ENCODE measurements at places on chromosomes 11 and 22.

DNA sequence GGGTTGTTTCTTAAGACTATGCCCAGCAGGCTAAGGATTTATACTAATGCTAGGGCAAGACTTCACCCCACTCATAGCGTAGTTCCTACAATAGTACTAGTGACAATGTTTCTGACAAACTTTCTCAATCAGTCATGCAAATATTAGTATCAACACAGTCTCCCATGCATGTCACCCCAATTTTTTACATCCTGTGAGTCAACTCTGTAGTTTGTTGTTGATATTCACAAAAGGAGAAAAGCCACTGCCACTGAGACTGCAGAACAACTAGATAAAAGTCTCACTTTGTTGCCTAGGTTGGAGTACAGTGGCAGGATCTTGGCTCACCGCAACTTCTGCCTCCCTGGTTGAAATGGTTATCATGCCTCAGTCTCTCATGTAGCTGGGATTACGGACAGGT is 155.2 kb downstream of the RBFOX2 start:
- DNase-seq: no peak

GRCh38 chr22:31150615-31151014 is 9.4 kb upstream of the RNF185 start:
- DNase-seq: no peak

GRCh38 chr22:27734066-27734465 is 67.5 kb downstream of the MN1 start:
- no peak for DNase-seq

DNA sequence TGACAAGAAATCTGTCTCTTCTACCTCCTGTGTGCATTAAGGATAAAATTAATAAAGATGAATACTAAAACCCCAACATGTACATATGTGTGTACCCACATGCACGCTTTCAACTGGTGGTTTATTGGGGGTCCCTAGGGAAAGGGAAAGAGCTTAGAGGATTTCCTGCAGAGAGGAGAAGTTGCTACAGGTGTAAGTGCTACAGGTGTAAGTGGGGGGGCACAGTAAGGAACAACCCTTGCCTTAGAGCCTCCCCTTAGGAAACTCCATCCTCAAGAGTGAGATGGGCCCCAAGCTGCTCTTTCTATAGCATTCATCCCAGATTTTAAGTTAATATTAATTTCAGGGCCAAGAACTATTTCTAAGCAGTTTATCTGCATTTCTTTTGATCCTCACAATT is 11.9 kb upstream of the ABCC8 start:
- no peak for DNase-seq

- DNase-seq: peak; percentile 42
Measured at GRCh38 chr11:83583757-83584366, 297.7 kb upstream of the CCDC90B start.

GRCh38 chr11:110123003-110123402 is 29.8 kb downstream of the ZC3H12C start:
- peak; percentile 38 for DNase-seq

DNA sequence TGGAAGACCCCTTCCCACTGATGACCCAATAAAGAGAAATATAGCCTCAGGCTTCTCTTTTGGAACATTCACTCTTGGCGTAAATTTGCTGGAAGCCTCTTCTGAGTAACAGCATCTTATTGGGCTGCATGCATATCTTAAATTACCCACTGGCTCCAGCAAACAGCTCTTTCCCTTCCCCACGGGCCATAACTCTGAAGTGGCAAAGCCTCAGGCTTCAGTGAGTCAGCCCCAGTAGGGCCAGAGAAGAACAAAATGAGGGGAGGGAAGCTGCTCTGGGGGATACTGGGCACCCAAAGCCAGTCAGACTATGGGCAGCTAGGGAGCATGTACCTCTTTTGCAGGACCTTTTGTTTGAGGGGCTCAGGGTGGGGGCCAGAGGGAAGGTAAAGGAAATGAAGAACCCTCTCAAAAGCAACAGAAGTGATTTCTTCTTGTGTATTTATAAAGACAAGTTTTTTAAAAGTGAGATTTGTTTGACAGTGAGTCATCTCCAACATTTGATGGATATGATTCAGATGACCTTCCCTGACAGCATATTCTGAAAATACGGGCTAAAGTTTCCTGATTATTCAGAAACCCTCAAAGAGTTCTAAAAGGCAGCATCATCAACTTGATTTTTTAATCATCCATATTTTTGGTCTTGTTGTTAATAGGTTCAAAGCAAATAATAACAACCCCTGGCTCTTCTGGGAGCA is 203.4 kb downstream of the KIF18A start:
- peak; percentile 34 for DNase-seq

DNA sequence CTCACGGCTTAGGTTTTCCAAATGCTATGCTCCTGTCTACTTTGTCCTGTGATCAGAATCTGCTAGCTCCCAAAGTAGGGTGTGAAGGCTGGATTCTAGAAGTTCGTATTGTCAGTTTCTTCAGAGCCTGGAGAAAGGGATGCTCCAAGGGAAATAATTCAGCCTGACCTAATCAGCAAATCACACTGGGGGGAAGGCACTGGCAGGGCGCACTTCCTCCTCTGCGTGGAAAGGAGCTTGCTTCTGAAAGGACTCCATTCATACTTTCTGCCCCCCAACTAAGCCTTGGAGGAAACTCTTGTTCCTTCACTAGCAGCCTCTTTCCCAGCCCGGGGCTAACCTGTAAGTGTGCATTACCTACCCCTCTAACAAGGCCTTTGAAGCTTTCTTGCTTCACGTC is 165.9 kb downstream of the NAV2 start:
- no peak for DNase-seq

DNA sequence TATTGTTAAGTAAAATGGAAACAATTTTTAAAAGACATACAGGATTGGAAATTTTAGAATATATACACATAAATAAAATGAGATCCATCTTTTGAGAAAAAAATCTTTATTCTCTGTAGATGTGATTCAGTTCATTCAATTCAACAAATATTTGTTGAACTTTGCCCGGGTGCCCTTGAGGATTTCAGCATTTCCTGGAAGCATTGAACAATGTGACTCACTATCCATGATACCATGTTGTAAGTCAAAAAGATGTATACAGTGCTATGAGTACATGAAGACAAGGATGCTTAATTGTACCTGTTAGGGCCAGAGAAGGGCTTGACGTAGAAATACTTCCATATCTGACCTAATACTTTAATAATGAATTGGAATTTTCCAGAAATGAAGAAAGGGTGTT is 353.7 kb downstream of the METTL15 start:
- DNase-seq: no peak

DNA sequence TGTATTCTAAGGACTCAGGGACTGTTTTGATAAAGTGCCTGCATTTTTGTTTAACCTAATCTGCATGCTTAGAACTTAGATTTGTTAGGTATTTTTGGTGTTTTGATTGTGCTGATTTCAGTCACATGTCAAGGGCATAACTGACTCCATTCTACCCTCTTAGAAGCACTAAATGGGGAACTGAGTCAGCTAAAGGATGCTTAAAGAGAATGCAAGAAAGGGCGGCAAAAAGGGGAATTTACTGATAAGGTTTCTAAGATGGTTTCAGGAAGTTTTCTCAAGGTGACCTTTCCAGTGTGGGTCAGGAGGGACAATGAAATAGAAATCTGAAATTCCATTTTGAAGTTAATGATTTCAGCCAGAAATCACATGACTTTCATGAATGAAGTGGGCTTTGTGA is 43.0 kb downstream of the MMP20 start:
- DNase-seq: no peak

- DNase-seq: no peak
Measured at GRCh38 chr11:115695677-115696364, 191.6 kb upstream of the CADM1 start.

GRCh38 chr11:67045314-67045713 is 11.3 kb upstream of the RHOD start:
- DNase-seq: peak; percentile 54

DNA sequence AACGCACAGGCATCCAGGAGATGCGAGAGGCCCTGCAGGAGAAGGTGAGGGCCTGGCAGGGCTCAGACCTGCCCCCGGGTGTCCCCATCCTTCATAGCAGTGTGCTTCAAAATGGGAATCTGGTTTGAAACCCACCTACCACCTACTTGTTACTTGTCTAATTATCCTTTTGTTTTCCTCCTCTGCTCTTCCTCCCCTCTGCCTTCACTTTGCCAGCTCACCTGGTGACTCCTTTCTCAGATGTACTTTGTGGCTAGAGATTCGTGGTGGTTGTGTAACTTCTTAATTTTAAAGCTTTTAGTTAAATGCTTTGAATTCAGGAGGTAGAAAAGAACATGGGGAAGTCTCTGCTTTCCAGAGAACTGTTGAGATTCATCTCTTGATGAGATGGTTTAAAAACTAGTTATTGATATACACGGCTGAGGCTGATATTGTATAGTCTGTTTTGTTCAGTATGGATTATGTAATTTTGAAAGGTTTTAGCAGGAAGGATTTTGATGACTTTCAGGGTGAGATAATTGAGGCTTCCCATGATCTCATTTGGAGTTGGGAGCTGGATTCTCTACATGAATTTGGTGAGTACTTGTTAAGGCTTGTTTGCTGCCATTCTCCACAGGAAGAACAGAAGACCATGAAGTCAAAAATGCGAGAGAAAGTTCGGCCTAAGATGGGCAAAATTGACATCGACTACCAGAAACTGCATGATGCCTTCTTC is 8.0 kb downstream of the SF3B2 start:
- DNase-seq: no peak

DNA sequence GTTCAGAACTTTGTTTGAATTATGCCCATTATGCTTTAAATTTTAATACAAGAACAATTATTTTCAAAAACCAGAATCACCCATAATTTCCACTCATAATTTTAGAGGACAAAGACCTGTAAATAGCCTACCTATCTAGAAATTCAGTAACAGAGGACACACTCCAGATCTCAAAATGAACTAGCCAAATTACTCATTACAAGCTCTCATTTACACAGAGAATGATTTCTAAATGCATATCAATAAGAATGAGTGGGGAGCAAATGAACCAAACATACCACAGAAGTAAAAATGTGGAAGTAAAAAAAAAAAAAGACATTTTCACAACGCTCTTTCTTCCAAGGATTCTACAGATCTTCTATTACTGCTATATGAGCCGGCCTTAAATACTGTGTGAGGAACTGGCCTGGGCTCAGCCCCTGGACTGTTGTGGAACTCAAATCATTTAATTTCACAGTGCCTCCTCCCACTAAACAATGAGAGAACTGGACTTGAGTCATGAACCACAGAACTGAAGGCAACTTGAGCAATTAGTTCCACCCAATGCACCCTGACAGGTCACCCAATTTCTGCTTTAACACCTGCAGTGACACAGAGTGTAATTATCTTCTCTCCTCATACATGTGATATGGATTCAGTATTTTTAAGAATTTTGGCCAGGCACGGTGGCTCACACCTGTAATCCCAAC is 8.0 kb downstream of the MRTFA start:
- peak; percentile 24 for DNase-seq

DNA sequence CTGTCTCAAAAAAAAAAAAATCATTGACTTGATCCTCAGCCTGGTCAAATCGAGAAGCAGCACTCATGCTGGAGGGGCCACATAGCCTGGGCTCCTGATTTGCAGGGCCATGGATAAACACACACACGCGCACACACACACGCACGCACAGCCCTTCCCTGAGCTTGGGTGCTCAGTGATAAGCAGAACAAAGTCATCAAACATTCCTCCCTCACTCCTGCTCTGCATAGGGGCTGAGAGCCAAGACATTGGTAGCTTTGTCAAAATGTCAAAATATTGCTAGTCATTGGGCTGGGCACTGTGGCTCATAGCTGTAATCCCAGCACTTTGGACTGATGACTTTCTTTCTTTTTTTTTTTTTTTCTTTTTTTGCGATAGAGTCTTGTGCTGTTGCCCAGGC is 34.0 kb upstream of the A4GALT start:
- no peak for DNase-seq

DNA sequence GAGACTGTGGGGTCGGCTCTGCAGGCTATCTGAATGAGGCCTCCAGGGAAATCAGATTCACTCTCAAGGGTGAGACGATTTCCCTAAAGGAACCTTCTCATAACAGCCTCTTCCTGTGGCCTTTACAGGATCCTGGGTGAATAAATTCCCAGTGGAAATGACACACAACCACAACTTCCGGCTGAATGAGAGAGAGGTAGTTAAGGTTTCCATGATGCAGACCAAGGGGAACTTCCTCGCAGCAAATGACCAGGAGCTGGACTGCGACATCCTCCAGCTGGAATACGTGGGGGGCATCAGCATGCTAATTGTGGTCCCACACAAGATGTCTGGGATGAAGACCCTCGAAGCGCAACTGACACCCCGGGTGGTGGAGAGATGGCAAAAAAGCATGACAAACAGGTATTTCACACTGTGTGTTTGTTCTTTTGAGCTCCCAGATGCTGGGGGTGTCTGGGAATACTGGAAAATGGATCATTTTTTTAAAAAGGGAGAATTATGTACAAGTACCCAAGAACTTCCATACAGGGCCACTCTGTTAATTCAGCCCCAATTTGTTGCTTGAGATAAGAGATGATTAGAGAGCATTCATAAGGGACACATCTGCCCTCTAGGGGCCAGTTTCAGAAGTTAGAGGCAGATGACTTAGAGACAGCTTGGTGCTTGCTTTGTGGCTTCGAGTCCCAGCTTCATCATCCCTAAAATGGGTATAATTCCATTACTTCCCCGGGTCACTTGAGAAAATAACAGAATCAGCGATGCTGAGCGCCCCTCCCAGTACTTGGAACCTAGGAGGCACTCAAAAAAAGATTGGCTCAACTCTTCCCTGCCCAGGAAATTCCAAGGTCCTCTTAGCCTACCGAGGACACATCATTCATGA is 10.2 kb downstream of the SERPIND1 start:
- DNase-seq: no peak

GRCh38 chr11:57982776-57983175 is 40.9 kb upstream of the OR9Q1 start:
- no peak for DNase-seq

GRCh38 chr11:119318240-119319135 is 1.6 kb upstream of the MCAM start:
- no peak for DNase-seq

- peak; percentile 8 for DNase-seq
Measured at GRCh38 chr11:118287006-118287405, 17.5 kb upstream of the CD3E start.

GRCh38 chr11:34354782-34355181 is 3.0 kb downstream of the ABTB2 start:
- no peak for DNase-seq

- DNase-seq: no peak
Measured at GRCh38 chr11:71209181-71209580, 43.2 kb downstream of the SHANK2 start.

DNA sequence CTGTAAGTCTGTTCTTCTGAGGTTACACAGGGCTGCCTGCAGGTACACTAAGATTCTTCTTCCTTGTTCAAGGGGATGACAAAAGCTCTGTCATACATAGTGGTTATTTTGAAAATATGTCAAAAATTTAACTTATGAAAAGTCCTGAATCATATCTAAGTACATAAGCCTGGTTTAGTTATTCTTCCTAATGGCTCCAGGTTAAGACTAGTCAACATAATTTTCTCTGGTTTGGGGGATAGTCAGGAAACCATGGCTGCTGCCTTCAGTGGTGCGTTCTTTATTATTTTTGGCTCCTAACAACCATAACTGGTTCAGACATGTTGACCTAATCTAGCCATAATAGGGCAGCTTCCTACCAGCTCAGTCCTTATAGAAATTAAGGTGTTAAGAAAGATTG is 257.4 kb upstream of the DDI1 start:
- DNase-seq: no peak

Data from AG09309 (cell line).